ENCODE measurements at places on chromosomes 3 and 15.
A peak's percentile ranks its signal among the peaks of the same experiment; 100 is the strongest.

GRCh38 chr3:148998297-148998696 is 7.0 kb downstream of the GYG1 start:
- no peak for DNase-seq

DNA sequence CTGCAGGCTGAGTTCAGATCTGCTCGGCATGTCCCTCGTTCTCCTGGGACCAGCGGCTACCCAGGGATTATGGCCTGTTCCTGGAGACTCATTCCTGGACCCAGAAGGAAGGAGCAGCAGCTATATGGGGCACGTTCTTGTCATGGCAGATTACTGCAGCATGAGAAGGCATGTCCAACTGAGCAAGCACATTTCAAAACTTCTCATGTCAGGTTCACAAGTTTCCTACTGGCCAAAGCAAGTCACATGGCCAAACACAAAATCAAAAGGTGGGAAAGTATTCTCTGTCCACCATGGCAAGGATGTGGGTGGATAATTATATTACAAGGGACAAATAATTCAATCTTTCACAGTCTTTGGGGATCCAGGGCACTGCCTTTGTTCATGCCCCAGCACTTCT is 71.9 kb upstream of the C15orf39 start:
- no peak for DNase-seq

DNA sequence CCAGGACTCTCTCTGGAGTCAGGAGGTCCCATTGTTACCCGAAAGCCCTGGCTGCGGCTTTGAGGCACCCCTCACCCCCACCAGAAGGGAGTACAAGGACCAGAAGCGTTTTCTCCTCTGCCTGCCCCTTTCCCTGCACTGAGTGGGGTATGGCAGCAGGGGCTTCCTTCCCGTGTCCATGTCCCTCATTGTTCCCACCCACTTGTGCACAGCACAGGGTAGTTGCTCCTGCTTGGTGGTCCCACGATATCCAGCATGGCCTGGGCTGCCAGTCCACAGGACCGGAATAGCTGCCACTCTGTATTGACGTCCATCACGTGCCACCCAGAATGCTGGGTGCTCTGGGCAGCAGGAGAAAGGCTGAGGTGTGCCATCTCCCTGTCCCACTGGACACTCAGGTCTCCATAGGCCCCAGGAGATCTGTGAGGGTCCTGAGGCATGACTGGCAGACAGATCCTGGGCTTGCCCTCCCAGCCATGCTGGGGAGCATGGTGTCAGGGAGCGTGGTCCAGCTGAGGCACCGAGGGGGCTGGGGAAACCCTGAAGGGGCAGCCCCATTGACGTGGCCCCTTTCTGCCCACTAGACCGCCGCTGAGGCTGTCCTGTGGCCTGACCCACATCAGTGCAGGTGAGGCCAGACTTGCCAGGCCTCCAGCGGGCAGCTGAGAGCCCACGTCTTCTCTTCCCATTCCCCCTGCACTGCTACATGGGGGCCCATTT is 45.3 kb upstream of the SEC22A start:
- DNase-seq = no peak

GRCh38 chr3:179991883-179992282 is 44.9 kb downstream of the PEX5L start:
- no peak for DNase-seq

GRCh38 chr3:58414538-58415197 is 19.0 kb downstream of the PDHB start:
- peak; percentile 64 for DNase-seq

DNA sequence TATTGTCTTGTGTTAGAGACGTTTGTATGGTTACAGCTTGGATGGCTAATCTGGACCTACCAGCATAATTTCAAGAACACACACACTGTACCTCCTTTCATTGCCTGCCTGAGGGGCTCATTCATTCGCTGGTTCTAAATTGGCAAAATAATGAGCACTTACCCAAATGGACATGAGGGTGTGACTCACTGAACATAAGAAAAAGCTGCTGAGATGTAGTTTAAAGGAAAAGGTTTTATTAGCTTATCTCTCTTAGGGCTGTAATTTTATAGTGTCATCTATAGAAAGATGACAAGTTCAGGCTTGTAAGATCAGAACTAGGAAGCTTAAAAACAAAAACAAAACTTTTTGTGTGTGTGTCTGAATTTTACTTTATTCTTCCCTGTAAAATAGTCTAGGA is 120.7 kb upstream of the WNT7A start:
- no peak for DNase-seq

Measured in HEK293T (cell line).